ENCODE measurements at places on chromosomes 6 and 20.
A peak's percentile ranks its signal among the peaks of the same experiment; 100 is the strongest.

DNA sequence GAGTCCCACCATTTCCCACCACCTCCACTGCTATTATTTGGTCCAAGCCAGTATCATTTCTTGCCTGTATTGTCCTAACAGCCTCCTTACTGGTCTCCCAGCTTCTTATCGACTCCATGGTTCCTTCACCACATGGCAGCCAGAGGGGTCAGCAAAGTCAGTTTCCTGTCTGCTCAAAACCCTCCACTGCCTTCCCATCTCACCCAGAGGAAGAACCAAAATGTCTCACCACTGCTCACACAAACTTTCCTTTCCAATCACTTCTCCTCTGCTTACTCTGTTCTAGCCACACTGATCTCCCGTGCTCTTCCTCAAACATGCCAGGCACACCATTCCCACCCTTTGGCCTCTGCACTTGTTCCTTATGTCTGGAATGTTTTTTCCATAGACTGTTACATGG is 39.7 kb downstream of the BCL2L1 start:
- DNase-seq, result no peak

GRCh38 chr6:5738211-5738610 is 268.5 kb downstream of the NRN1 start:
- DNase-seq, result no peak

GRCh38 chr6:153117986-153118879 is 12.8 kb downstream of the RGS17 start:
- no peak for DNase-seq

DNA sequence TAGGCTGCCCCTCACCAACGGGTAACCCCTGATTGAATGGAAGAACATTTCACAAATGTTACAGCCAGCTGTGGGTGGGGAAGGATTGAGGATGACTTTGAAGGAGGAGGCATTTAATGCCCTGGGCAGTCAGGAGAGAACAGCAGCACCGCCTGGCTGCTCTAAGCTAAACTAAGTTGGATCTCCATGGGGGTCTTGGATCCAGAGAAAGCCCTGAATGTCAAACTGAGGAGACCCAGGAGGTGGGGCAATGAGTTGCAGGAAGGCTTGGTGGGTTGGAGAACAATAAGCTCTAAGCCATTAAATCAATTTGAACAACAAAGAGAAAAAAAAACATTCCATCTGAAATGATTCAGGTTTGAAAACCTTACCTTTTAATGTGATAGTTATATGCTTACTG is 35.4 kb downstream of the TMX4 start:
- no peak for DNase-seq

DNA sequence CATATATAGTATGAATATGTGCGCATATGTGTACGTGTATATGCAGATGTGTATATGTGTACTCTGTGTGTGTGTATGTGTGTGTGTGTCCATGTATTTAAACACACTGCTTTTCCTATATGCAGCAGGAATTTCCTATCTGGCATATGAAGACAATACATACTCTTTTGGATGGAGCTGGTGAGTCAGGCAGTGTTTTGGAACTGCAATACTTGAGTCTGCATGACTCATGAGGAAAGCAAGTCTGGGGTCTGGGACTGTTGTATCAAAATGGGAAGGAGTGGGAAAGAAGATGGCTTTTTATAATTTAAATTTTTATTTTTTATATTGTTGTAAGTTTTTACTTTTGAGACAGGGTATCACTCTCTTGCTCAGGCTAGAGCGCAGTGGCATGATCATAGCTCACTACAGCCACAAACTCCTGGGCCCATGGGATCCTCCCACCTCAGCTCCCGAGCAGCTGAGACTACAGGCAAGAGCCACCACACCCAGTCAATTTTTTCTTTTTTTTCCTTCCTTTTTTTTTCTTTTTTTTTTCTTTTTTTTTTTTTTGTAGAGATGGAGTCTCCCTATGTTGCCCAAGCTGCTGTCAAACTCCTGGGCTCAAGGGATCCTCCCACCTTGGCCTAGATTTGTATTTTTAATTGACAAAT is 72.2 kb downstream of the ATXN1 start:
- no peak for DNase-seq

GRCh38 chr20:8670893-8671215 is 398.0 kb upstream of the PLCB4 start:
- DNase-seq, result no peak

GRCh38 chr6:1554141-1554475 is 55.6 kb upstream of the FOXC1 start:
- DNase-seq, result no peak

GRCh38 chr6:126767711-126768110 is 350.8 kb upstream of the RSPO3 start:
- no peak for DNase-seq

- no peak for DNase-seq
Measured at GRCh38 chr6:128259730-128260685, 260.4 kb downstream of the PTPRK start.

DNA sequence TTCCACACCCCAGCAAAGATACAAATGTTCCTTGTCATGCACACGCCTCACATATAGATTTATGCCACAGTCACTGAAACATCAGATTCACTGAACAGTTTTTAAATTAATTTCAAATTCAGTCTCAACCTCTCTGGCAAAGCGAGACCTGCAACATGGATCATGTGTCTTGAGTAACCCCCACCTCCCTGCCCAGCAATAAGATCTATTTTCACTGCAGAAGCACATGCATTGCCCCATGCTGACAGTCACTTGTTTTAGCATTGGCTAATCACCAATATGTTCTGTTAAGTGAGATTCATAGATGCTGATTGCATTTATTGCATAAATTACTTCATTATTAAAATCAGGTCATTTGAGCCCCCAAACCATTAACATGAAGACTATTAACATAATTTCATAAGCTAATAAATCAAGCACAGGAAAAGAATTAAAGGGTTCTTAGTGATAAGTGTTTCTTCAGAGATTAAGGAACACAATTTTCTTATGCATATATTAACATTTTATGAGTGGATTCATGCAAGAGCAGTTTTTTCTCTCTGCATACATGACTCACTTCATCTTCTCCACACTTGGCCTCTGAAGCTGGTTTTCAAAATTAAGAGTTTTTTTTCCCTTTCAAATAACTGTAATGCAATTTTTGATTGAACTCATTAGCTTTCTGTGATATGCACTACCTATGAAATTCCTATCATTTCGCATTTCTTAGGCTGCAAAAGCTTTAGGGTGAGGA is 173.2 kb upstream of the SOX4 start:
- no peak for DNase-seq

DNA sequence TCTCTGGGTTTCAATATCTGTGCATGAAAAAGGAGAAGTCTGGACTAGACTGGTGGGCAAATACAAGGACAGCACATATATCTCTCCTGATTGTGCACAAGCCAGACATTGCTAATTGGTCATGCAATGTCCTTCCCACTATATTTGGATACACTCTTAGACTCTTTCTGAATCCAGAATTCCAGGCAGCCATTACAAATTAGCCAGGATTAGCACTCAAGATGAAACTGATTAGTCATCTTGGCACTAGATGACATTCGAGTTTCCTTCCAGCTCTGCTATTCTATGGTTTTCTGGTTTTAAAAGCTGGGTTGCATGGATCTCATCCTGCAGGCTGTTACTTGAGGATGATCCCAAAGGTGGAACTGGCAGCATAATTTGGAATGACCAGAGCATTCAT is 73.2 kb downstream of the SCP2D1 start:
- no peak for DNase-seq

- no peak for DNase-seq
Measured at GRCh38 chr20:7392542-7393206, 547.6 kb downstream of the HAO1 start.

GRCh38 chr20:10357061-10357708 is 76.8 kb downstream of the MKKS start:
- no peak for DNase-seq

DNA sequence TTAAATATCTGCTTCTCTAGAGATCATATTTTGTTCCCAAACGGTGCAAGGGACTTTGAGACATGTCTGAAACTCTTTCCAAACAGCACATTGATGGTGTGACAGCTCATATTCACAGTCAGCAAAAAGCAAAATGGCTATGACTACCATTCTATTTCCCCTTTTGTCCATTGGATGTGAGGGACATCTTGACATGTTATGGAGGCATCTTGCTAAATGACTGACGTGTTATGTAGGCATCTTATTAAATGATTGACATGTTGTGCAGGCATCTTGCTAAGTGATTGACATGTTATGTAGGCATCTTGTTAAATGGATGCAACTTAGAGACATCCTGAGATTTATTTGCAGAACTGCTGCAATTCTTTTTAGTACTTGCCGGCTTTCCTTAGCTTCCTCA is 255.8 kb downstream of the DLL1 start:
- no peak for DNase-seq

DNA sequence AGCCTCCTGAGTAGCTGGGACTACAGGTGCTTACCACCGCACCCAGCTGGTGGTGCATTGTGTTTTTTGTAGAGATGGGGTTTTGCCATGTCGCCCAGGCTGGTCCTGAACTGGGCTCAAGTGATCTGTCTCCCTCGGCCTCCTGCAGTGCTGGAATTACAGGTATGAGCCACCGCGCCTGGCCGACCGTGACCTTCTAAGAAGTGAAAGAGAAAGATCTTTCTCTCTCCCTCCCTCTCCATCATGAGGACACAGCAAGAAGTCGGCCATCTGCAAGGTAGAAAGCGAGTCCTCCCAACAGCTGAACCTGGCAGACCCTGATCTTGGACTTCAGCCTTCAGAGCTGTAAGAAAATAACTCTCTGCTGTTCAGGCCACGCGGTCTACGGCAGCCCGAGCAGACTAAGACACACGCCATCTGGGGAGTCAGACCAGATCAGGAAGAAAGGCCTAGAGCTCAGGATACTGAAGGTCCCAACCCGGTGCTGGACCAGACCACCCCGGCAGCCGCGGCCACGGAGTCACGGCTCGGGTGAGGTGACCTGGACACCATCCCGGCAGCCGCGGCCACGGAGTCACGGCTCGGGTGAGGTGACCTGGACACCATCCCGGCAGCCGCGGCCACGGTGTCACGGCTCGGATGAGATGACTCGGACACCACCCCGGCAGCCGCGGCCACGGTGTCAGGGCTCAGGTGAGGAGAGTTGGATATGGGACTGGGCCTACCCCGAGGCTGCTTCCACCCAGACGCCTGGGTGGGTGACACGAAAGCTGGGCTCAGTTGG is 9.6 kb downstream of the GMEB2 start:
- DNase-seq, result peak; percentile 77

GRCh38 chr20:22462975-22463914 is 121.1 kb downstream of the FOXA2 start:
- DNase-seq, result no peak

All from left lung (tissue), 14 donors.